MCF 10A (cell line): ENCODE measurements at places on chromosomes 2 and 18. TPM values are rescaled to one million over a fixed set of nuclear protein-coding genes. Genes with fewer than 3 reads are reported as not detected.
A peak's percentile ranks its signal among the peaks of the same experiment; 100 is the strongest.

Gene SLC14A1
- not detected in 2 replicates for total RNA-seq

Gene TPO
- not detected in 2 replicates for total RNA-seq

Gene DES
- not detected in 2 replicates for total RNA-seq

DNA sequence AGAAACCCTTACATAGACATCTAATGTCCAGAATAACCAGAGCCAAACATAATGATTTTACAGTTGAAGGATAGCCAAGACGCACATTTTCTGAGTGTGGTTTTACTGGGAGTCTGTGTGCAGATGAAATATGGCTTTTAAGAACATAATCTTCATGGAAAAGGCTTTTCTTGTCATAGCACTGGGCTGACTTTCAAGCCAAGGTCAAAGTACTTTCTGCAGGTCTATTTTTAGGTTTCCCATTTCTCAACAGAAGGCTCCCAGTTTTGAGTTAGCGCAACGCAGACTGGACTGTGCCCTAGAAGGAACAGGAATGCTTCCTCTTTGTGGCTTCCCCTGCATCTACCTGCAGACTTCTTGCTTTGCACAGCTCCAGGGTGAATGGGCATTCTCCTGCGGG, 92.3 kb upstream of the UPP2 start:
- no peak overlapping the region for H3K4me3 ChIP-seq
- H3K36me3 ChIP-seq: no peaks in the 10 kb centered on the region
- H3K4me1 ChIP-seq: peaks cover 6% of the 10 kb centered on the region

- no peak overlapping the region for H3K4me3 ChIP-seq
- DNase-seq: no peak
- peaks cover 29% of the 10 kb centered on the region for H3K36me3 ChIP-seq
- H3K4me1 ChIP-seq: no peaks in the 10 kb centered on the region
- H3K27ac ChIP-seq: no peak overlapping the region
Measured at GRCh38 chr18:48678237-48679115, 139.6 kb downstream of the CTIF start.

DNA sequence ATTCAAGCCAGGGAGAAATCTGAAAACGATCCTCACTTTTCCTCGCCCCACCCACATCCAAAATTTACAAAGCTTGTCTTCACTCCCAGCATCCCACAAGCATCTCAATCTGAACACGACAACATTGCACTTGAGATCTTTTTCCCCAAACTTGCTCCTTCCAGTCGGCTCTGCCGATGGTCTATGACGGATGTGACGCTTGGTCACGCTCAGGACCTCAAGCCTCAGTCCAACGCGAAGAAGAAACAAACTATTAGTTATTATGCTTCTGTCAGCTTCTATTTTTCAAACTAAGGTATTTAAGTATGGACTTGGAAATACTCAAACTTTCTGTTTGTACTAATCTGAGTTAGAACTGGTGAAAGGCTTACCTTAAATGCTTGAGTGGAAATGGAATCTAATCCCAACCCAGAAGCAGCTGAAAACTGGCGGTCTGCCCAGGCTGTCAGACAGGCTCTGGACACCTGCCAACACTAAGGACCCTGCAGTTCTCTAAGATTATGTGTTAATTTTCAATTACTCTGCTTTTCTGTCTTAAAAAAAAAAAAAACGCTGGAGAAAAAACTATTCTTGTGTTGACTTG, 132.1 kb upstream of the DNMT3A start:
- peaks cover 4% of the 10 kb centered on the region for H3K36me3 ChIP-seq
- no peak overlapping the region for H3K4me3 ChIP-seq
- H3K27ac ChIP-seq: no peak overlapping the region
- no peaks in the 10 kb centered on the region for H3K4me1 ChIP-seq
- no peaks in the 10 kb centered on the region for H3K27me3 ChIP-seq

DNA sequence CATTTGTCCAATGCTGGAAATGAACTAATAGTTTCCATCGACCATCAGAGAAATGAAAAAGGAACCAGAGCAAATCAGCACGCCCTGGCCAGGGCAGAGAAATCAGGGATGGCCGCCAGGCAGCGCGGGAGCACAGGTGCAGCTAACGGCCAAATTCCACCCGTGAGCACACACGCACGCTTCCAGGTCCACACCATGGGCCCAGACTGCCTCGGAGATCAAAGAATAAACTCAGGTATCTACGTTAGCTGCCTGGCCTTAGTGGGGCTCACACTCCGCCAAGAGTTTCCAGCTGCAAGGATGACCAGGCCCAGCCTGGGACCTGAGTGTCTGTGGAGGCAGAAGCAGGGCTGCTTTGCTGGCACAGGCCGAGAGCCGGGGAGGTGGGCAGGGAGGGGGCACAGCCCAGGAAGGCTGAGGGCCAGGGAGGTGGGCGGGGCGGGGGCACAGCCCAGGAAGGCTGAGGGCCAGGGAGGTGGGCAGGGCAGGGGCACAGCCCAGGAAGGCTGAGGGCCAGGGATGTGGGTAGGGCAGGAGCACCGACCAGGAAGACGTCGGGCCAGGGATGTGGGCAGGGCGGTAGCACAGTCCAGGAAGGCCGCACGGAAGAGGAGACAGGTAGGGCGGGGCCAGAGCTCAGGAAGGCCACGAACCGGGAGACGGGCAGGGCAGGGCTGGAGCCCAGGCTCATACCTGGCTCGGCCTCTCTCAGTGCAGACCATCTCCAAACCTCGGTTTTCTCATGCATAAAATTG, 43.2 kb upstream of the SALL3 start:
- H3K4me3 ChIP-seq: no peak overlapping the region
- DNase-seq: no peak
- H3K27ac ChIP-seq: no peak overlapping the region
- H3K4me1 ChIP-seq: no peaks in the 10 kb centered on the region
- H3K27me3 ChIP-seq: no peaks in the 10 kb centered on the region

GRCh38 chr18:64183665-64184064, 34.8 kb upstream of the LINC00305 start:
- H3K27ac ChIP-seq: no peak overlapping the region
- H3K4me1 ChIP-seq: no peaks in the 10 kb centered on the region
- no peak for DNase-seq
- H3K4me3 ChIP-seq: no peak overlapping the region

DNA sequence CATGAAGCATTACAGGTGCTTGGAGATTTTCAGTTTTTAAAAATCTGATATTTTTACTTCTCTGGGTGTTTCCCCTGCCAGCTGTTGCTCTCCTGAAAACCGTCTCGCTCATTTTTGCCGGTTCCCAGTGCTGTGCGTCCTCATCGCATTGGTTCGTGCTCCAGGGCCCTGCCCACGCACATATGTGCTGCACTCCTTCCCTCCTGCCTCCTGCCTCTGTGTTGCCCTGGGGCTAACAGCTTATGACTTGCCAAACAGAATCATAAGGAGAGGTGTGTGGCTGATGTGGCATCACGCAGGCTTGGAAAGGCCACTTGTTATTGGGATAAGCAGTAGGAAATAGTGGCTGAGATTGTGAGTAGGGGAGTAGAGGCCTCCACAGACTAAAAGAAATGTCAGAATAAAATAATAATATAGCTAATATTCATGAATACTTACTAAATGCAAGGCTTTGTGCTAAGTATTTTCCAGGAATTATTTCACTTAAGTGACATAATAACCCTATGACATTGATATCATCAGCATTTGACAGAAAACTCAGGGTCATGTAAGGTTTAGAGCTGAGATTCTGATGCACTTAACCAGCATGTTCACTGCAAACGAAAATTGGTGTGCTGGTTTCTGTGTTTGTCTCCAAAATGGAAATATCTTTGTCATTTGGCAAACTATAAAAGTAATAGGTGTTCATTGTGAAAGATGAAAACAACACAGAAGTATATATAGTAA, 53.5 kb downstream of the SLC4A1AP start:
- DNase-seq: peak; percentile 96
- H3K4me1 ChIP-seq: peaks cover 40% of the 10 kb centered on the region
- peak overlapping the region; percentile 85 for H3K27ac ChIP-seq
- peak overlapping the region; percentile 73 for H3K4me3 ChIP-seq
- no peaks in the 10 kb centered on the region for H3K36me3 ChIP-seq

DNA sequence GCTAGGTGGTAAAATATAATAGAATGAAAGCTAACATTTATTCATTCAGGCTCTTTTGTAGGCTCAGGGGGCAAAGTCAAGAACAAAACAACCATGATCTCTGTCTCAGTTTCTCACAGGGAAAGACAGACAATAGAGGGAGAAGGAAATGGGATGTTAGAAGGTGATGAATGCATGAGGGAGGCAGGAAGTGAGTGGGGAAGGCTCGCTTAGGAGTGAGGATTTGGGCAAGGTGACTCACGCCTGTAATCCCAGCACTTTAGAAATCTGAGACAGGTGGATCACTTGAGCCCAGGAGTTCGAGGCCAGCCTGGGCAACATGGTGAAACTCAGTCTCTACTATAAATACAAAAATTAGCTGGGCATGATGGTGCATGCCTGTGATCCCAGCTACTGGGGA, 88.4 kb downstream of the CTIF start:
- no peaks in the 10 kb centered on the region for H3K27me3 ChIP-seq
- H3K4me1 ChIP-seq: peaks cover 51% of the 10 kb centered on the region
- peaks cover 8% of the 10 kb centered on the region for H3K36me3 ChIP-seq
